Epithelial cell of alveolus of lung (primary cell): ENCODE measurements at places on chromosomes 7 and 10. TPM values are rescaled to one million over a fixed set of nuclear protein-coding genes. Genes with fewer than 3 reads are reported as not detected.

The CACNA2D1 gene
- total RNA-seq = 9.2 and 14.6 TPM in 2 replicates

The REPIN1 gene
- 76.7 and 149 TPM in 2 replicates for total RNA-seq

The SAP25 gene
- total RNA-seq = 1.5 TPM in 1 of 2 replicates, not detected in the other

The UPK3B gene
- 0.91 TPM in 1 of 2 replicates, not detected in the other for total RNA-seq

The MUC3A gene
- not detected in 2 replicates for total RNA-seq

The UNCX gene
- total RNA-seq = not detected in 2 replicates

The TFEC gene
- 0.13 TPM in 1 of 2 replicates, not detected in the other for total RNA-seq

The CYREN gene
- 34.0 and 56.7 TPM in 2 replicates for total RNA-seq

The GLI3 gene
- total RNA-seq = 6.1 and 34.0 TPM in 2 replicates

The GPR37 gene
- 6.5 and 19.0 TPM in 2 replicates for total RNA-seq

The SLC26A3 gene
- not detected in 2 replicates for total RNA-seq

The GAD2 gene
- not detected in 2 replicates for total RNA-seq

The IKZF1 gene
- total RNA-seq = not detected in 2 replicates

The GIMAP6 gene
- total RNA-seq = 0.39 and 1.0 TPM in 2 replicates

The AKR1D1 gene
- total RNA-seq = not detected in 2 replicates

The WNT8B gene
- total RNA-seq = not detected in 2 replicates
